BJ (cell line): ENCODE measurements at places on chromosomes 7 and 10.

GRCh38 chr7:133079296-133079695 is 2.6 kb downstream of the CHCHD3 start:
- no peak for DNase-seq

DNA sequence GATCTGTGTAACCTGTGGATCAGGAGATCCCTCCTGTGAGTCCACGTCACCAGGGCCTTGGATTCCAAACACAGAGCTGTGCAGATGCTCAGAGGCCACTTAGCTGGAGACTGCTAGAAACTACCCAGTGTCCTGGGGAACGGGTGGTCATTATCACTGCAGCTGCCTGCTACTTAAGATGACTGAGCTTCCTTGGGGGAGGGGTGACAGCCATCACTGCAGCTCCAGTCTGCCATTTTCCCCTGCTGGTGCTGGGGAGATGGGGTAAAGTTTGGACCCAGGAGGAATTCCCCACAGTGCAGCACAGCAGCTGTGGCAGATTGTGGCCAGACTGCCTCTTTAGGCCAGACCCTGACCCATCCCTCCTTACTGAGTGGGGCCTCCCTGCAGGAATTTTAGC is 78.8 kb upstream of the VOPP1 start:
- no peak for DNase-seq

DNA sequence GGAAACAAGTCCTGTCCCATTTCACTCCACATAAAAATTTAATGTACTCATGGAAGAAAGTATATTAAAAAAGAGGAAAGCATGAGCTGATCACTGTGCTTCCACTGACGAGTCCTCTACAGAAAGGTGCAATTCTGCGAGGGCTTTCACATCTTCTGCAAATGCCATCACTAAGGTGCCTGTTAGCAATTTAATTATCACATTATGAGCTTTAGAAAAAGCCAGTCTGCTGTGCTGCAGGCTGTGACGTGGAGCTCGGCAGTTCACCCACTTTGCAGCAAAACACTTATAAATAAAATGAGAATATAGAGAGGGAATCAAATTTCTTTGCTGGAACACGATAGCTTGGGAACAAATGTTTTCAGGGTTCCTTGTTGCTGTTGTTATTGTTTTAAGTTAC is 22.5 kb upstream of the NEUROD6 start:
- DNase-seq: no peak

DNA sequence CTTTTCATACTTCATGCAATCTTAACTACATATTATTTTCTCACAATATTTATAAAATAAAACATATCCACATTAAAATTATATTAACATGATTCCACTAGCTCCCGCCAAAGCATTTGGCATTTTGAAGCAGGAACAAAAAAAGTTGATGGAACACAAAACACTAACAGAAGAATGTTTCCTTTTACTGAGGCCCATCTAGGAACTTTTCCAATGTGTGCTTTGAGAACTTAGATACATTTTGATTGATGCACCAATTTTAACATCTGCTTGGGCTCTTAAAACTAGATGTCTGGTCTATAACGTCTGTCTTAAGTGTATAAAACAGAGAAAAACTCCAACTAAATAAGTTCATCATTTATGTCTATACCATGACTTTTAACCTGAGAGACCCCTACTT is 1214.8 kb downstream of the SORCS1 start:
- no peak for DNase-seq

- no peak for DNase-seq
These were observed 6.9 kb upstream of the CREB3L2 start for GRCh38 chr7:138008588-138009349.

- DNase-seq: no peak
These were observed 2.1 kb downstream of the SP4 start for GRCh38 chr7:21429786-21430574.

GRCh38 chr10:79404231-79404609 is 41.2 kb downstream of the ZCCHC24 start:
- DNase-seq: peak; percentile 66

- no peak for DNase-seq
These were observed 379.7 kb upstream of the ZMIZ1 start for GRCh38 chr10:78688901-78689583.

GRCh38 chr7:32018845-32019578 is 51.2 kb downstream of the PDE1C start:
- DNase-seq: no peak

GRCh38 chr7:2128601-2129322 is 104.0 kb downstream of the MAD1L1 start:
- DNase-seq: no peak

GRCh38 chr10:34941471-34942357 is 126.6 kb upstream of the PARD3 start:
- no peak for DNase-seq

GRCh38 chr10:50242777-50243176 is 8.5 kb downstream of the ASAH2 start:
- no peak for DNase-seq

- DNase-seq: no peak
These were observed 66.6 kb downstream of the FZD1 start for GRCh38 chr7:91330866-91331265.

DNA sequence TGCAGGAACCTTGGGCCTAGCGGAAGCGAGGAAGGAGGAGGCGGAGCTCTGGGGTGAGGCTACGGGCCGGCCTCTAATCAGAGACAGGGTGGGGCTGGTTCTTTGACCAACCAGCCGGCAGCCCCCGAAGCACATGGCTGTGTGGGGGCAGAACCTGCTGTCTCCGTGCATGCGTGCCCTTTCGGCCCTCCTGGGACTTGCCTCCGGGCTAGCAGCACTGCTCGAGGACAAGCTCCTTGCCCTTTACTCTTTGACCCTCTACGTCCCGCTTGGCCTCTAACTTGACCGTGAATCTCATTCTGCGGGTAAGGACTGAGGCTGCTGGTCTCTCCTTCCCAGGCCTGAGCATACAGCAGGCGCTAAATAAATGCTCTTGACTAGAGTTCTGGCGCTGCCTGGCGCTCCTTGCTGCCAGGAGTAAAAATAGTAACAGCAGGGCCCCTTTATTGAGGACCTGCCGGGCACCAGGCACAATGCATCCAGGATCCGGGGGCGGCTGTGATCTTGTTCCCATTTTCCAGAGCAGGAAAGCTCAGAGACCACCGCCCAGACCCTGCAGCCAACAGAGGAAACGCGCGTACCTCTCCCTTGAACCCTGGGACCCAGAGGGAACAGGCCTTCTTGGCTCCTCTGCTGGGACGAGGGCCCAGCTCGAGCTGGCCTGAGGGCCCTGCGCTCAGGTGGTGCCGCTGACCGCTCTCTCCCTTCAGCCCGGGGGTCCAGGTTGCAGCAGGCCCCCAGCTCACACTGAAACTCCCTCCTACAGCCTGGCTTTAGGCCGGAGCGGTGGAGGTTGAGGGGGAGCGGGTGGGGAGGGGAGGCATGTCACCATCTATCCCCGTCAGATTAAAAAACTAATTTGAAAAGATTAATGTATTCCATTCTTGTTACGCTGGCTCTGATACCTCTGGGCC is 2.7 kb upstream of the COMTD1 start:
- DNase-seq: no peak

DNA sequence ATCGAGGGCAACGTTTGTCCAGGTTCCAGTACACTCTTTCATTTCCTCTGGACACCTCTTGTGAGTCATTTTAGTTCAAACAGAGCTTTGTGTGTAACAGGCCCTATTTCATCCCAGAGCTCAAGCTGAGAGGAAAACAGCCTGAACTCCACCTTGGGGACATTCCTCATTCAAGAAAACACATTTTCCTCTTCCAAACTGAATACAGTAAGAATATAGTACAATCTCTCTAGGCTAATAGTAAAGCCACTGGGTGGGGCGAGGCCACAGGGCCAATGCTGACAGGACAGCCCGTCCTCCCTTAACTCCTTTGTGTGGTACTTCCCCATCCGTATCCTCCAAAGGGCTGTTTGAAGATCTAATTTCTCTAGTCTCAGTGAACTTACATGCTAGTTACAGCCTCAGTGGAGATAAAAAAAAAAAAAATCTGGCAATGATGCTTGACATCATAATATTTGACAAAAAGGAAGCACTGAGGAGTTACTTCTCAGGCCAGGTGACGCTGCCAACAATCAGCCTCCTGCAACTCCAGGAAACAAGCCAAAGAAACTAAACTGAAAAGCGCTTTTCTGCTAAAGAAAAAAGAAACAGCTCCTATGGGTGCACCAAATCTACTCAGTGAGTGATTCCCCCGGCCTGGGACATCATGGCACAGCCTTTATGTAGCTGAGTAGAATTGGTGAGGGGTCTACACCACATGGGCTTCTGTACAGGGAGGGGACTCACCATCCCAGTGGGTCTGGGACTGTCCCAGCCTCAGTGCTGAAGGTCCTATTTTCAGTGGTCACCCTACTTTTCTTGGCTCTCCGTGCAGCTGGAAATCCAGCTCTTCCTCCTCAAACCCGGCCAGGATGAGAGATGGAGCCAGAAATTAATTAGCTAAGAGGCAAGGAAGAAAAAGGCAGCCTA is 238.2 kb upstream of the NEBL start:
- no peak for DNase-seq

DNA sequence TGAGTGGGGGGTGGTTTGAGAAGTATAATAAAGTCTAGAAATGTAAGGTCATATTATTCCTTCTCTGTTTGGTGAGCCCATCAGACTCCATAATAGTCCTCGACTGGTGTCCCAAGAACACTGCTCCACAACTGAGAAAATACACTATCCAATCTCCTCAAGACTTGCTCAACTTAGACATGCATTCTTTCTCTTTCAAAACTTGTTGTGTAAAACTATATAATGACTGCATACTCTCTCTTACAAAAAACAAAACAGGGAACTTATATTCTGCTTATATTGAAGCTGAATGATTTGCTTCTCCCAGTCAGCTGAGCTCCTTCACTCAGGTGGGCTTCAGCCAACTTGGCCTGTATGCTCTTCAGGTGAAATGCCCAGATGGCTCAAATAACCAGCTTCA is 204.7 kb downstream of the ZNF365 start:
- DNase-seq: no peak

DNA sequence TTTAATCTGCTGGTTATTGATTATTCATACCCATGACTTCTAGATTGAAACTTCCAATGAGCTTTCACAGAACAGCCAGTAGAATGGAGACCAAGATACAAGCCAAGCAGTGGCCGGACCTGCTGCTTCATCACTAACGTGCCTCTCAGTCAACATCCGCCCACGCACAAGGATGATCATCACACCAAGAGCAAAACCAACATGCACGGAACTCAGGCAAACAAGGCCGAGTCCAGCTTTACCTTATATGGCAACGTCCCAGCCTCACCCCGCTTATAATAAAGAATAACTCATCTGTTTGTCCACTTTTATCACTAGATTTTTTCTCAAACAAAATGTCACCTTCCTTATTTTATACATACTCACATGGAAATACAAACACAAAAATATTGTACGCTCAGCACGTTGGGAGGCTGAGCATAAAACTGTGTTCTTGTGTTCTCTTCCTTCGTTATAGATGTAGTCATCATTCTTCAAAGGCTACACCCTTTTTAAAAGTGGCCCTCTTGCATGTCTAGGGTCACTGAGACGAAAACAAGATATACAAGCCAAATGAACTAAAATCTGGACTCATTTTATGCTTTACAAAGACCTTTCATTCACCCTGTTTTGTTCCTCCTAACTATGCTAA is 122.7 kb downstream of the SFMBT2 start:
- no peak for DNase-seq

DNA sequence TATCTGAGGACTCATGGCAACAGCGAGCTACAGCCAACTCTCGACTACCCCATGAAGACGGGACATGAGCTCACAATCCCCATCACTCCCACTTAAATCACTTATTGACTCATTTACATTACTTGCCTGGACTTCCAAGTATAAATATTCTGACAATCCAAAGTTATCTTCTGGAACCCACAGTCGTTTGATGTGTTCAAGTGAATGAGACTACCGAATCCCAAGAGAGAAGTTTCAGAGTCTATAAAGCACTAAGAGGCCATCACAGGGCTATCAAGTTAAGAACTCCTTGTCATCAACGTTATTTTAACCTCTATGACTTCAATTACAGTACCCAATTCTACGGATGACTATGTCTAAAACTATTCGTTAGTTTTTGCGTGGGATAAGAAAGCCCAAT is 11.5 kb upstream of the ANAPC16 start:
- no peak for DNase-seq

DNA sequence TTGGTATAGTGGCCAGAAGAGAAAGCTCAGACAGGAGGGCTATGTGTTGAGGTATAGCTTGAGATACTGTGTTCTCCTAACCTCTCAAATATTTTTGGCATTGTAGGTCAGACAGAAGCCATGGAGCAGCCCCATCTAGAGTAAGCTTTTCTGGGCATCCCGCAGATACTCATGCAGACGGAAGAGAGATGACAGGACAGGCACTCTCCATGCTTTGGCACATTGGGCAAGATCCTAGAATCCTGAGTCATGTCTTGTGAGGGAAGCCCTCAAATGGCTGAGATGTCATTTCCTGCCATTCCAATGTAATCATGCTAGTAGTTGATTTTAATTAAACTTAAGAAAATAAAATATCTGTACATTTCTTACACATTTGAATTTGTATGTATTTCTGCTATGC is 16.8 kb upstream of the KIF20B start:
- no peak for DNase-seq
